ENCODE measurements at places on chromosomes 4 and X.

DNA sequence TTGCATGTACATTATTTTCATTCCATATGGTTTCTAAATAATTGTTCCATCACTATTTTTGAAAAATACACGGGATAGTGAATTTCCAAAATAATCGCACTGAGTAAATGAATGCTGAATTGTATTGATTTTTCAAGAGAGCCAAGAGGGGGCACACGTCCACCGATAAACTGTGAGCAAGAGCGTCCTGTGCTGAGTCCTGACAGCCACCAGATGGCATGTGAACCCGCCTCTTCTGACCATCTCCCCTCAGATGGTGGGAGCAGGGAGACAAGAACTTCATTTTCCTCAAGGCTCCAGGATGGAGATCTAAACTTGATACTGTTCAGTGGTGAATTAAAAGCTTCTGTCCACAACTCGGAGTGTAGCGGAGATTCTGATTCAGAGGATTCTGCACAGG, 30.6 kb upstream of the IL9R start:
- DNase-seq: no peak

DNA sequence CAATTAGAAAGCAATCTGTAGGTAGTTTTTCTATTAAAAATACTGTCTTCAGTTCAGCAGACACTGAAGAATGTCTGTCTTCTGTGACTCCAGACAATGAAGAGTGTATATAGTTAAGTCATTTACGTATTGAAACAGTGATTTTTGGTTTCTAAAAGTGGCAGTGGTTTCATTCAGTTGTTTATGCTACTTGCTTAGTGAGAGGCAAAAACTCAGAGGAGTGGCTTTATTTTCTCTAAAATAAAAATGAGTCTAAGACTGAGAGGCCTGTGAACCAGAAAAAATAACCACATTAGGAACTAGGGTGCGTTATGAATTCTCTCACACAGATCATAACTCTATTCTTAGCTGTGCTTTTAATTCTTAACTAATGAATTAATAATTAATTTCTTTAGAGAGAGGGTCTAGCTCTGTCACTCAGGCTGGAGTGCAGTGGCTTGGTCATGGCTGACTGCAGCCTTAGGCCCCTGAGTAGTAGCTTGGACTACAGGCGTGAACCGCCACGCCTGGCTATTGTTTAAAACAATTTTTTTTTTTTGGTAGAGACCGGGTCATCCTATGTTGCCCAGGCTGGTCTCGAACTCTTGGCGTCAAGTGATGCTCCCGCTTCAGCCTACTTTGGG, 31.4 kb downstream of the FREM3 start:
- no peak for DNase-seq

DNA sequence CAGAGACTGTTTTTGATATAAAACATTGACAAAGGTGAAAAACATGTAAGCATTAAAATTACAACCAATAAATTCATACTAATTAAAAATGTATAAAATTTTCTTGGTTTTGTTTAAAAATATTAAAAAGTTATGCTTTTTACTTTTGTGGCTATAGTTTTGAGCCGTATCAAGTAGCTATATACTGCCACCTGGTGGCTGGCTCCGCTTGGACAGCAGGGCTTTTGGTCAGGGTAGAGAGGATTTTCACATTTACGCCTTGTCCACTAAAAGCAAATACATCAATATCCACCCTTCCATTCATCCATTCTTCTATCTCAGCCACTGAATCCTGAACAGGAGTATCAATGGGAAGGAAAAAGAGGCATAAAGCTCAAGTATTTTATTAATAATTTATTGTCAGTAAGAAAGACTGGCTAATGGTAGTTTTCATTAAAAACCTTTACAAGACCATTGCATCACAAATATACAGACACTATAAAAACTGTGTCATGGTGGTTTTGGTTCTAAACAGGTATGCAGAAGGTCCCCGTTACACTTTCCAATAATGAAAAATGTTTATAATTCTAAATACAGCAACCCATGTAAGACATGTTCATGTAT, 32.1 kb upstream of the MTNR1A start:
- DNase-seq: no peak

DNA sequence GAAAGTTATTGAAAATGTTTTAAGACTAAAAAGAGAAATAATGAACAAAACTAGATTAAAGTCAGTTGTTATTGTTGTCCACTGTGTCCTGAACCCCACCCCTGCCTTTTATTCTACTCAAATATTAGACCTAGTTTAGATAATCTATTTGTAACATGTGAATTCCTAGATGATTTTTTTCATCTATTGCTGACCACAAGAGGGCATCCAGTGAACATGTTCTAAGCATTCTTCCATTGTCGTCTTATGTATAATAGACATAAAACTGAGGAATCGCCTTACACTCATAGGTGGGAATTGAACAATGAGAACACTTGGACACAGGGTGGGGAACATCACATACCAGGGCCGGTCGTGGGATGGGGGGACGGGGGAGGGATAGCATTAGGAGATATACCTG, 36.4 kb upstream of the HPRT1 start:
- no peak for DNase-seq

- DNase-seq: no peak
Measured at GRCh38 chr4:184136525-184136924, 81.1 kb downstream of the ENPP6 start.

DNA sequence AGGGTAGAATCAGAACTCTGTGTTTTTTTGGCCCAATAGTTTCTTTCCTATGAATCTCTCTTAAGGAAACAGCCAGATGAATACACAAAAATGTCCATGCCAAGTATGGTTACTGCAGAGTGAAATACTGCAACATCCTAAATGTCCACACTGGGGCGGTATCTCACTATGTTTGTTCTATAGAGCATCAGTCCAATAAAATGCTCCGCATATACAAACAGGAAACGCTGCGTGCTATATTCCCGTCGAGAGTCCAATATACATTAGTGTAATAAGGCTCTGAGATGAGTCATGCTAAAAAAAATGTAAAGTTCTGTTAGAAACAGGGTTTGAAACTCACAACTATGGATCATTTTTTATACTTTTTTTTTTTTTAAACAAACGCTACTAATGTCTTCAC, 72.9 kb upstream of the ENOX2 start:
- DNase-seq: no peak

DNA sequence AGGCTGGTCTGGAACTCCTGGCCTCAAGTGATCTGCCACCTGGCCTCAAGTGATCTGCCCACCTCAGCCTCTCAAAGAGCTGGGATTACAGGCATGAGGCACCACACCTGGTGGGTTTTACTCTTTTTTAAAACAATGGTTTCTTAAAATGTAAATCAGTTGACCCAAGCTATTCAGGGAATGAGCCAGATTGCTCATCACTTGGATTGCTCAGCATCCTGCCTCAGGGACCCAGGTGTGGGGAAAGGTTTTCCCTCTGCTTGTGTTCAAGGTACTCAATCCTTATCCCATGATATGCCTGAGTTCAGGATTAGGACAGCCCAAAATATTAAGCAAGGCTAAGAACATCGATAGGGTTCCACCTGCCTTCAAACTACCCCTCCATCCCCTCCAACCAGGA, 67.4 kb downstream of the CHRNA9 start:
- DNase-seq: no peak

GRCh38 chr4:53818104-53818503, 226.8 kb upstream of the LNX1 start:
- DNase-seq: no peak
